CD4-positive, alpha-beta T cell treated with Interleukin-17A for 1 hour (primary cell): ENCODE measurements at places on chromosomes 7 and 10.

DNA sequence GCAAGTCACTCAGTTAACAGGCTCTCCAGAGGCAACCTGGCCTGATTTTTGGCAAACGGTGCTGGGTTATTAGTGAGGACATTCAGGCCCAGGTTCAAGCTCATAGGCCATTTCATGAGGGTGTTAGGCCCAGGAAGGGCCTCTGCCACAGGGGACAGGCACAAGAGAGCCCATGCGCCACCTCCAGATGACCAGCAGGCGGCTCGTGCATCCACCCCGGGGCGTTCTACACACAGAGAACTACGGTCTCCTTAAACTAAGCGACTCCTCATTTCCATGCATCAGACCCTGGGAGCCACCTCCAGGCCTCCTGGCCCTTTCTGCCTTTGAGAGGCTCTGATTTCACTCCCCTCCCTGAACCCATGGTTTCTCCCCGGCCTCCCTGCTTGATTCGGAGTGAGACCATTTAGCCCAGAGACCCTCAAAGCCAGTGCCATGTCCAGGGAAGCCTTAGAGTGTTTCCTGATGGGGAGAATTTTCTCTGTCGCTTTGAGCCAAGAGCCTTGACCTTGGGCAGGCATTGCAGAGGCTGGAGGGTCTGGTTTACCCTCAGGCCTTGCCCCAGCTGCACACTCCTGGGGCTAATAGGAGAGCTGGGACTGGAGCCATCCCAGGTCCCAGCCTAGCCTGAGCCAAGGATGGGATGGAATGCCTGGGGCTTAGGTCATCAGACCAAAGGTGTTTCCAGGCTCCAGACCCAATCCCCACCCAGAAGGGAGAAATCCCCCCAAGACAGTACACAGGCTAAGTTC lies 188.0 kb downstream of the GRID1 start:
- DNase-seq, result no peak

GRCh38 chr7:155431711-155432110 lies 26.2 kb upstream of the EN2 start:
- DNase-seq, result no peak

- no peak for DNase-seq
Observed at GRCh38 chr7:116165717-116166116, 44.6 kb upstream of the TES start.

DNA sequence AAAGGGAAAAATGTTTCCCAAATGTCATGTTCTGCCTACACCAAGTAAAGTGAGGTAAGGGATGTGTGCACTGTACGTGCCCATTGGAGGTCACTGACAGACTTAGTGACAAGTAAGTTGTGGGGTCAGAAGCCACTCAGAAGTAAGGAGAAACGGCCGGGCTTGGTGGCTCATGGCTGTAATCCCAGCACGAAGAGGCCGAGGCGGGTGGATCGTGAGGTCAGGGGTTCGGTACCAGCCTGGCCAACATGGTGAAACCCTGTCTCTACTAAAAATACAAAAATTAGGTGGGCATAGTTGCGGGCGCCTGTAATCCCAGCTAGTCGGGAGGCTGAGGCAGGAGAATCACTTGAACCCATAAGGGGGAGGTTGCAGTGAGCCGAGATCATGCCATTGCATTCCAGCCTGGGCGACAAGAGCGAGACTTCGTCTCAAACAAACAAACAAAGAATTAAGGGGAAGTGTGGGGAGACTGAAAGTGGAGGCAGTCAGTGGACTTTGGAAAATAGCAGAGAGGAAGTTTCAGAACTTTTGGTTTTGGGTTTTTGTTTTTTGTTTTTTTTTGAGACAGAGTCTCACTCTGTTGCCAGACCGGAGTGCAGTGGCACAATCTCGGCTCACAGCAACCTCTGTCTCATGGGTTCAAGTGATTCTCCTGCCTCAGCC lies 114.8 kb downstream of the WDFY4 start:
- no peak for DNase-seq

DNA sequence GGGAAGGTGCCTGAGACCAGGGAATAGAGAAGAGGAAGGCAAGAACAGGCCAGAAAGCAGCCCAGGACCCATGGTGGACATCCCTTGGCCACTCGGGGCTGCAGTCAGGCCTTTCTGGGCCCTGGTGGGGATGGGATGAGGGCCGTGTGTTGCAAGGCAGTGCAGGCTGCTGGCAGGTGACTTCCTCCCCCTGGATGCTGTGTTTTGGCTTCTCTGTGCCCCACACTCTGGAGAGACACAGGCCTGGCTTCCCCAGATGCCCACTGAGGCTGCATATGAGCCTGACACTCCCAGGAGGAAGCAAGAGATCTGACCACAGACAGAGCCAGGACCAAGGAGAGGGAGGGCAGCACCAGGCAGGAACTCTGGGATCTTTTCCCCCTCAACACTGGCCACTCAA lies 39.9 kb downstream of the ANXA8 start:
- DNase-seq, result no peak

DNA sequence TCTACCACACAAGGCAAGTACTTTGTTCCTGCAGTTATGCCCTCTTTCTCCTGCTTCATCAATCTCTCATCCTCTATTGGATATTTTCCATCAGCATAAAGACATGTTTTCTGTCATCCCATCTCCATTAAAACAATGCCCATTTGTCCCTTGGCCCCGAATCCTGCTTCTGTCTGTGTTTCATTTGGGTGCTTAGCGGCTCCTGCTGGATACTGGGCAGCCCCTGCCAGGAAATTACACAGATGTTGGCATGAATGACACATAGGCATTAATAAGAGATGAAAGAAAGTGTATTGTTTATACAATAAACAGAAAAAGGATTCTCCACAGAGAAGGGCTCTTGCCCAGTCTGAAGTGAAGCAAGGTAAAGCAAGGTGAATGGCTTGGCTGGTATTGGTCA lies 765.3 kb downstream of the REEP3 start:
- DNase-seq, result no peak

- no peak for DNase-seq
Observed at GRCh38 chr10:72906446-72906845, 12.9 kb downstream of the OIT3 start.

- no peak for DNase-seq
Observed at GRCh38 chr10:62109587-62110293, 158.9 kb downstream of the RTKN2 start.

GRCh38 chr10:1673568-1674345 lies 63.6 kb downstream of the ADARB2 start:
- no peak for DNase-seq

- DNase-seq, result no peak
Observed at GRCh38 chr10:79186486-79187120, 117.8 kb downstream of the ZMIZ1 start.

- no peak for DNase-seq
Observed at GRCh38 chr10:29033311-29033940, 255.4 kb upstream of the LYZL1 start.

DNA sequence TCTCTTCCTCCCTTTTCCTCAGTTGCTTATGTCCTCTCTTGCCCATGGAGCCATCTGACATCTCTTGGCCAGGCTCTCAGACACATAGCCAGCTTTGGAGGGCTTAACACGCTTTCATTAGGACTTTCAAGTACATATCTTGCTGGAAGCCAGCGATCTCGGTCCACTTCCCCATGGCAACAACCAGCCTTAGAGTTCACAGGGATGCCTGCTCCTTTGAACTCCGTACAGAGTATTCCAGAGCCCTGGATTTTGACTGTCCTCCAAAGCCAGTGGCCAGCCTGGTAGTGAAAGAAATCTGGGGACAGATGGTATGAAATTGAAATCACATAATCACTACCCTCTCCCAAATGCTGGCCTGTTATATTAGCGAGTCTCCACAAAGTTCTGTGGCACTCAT lies 370.5 kb upstream of the NPVF start:
- DNase-seq, result no peak

DNA sequence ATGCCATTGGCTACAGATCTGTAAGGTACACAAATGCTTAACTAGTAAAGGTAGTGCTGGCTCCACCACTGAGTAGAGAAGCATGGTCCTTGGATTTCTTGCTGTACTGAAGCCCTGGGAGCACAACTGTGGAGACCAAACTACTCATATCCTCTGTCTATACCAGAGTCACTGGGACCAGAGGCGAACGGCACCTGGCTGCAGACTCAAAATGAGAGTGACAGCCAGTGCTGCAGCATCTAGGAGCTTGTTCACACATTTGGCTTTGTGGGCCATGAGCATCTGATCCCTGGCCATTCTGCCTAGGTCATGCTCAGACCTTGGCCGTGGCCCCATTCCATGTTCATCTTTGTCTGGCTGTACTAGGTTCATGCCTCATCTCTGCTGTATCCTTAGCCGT lies 31.9 kb downstream of the LRRC18 start:
- DNase-seq, result no peak

- DNase-seq, result no peak
Observed at GRCh38 chr7:151884312-151885201, 7.6 kb upstream of the PRKAG2 start.

- DNase-seq, result no peak
Observed at GRCh38 chr10:102988404-102989314, 70.6 kb downstream of the CNNM2 start.

- DNase-seq, result no peak
Observed at GRCh38 chr10:101189461-101190401, 39.5 kb downstream of the LBX1 start.

DNA sequence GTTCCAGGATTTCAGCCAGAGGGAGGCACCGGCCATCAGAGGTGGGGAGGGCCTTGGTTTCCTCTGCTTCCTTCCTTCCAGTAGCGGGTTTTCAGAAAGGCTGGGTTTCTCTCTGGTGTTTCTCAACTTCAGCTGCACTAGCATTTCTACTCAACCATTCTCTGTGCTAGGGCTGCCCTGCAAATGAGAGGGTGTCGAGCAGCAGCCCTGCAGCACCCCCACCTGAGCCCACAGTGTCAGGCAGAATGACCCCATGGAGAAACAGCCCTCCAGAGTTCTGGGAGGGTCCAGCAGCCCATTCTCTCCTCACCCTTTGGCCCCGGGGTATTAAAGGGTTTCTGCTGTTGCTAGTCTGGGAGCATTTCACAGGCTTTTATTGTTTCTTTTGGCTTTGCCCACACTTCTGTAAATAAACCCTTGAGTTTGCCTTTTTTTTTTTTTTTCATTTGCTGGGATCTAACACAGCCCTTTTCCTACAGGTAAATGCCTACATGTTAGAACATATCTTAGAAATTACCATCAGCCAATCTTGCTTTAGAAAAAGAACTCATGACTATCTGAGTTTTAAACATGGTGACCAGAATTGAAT lies 151.5 kb upstream of the VIPR2 start:
- DNase-seq, result no peak

- DNase-seq, result no peak
Observed at GRCh38 chr7:124073310-124073645, 40.4 kb upstream of the TMEM229A start.
